ENCODE measurements at places on chromosomes 11 and 22.

GRCh38 chr22:48754611-48755058 is 1073.0 kb downstream of the BRD1 start:
- no peak for DNase-seq

GRCh38 chr22:20590477-20591294 is 83.3 kb downstream of the MED15 start:
- no peak for DNase-seq

GRCh38 chr11:8913961-8914660 is 3.1 kb downstream of the AKIP1 start:
- no peak for DNase-seq

DNA sequence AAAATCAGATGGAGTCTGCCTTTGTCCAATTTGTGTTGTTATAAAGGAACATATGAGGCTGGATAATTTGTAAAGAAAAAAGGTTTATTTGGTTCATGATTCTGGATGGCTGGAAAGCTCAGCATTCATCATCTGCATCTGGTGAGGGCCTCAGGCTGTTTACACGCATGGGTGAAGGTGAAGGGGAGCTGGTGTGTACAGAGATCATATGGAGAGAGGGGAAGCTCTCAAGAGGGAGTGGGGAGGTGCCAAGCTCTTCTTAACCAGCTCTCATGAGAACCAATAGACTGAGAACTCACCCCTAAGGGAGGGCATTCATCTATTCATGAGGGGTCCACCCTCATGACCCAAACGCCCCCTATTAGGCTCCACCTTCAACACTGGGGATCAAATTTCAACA is 40.0 kb downstream of the NEU3 start:
- no peak for DNase-seq

- no peak for DNase-seq
Measured at GRCh38 chr22:23533771-23534191, 46.3 kb downstream of the IGLL1 start.

DNA sequence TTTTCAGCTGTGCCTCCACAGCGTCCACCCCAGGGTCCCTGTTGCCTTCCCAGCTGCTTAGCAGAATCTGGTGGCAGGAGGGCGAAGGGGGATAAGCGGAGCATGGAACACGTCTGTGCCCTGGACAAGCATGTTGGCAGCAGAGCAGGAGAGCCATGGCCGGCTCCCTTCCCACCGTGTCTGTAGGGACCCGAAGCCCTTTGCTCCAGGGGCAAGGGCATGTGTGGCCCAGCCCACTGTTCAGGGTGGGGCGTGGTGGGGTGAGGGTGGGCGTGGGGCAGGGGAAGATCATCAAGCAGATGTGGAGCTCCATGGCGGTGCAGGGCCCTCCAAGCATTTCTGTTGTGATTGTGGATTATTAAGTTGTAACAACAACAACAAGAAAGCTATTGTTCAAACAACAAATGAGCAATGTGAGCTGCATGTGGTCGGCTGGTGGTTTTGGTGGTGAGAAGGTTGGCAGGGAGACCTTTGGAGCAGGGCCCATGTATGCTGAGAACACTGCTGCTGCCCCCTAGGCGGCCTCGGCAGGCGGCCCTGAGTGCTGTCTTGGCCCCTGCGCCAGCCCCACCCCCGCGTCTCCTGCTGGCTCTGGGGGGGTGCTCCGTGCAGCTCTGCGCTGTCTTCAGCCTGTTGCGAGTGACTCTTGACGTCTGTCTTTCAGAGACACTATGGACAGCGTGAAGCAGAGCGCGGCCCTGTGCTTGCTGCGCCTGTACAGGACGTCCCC is 50.9 kb downstream of the AP2A2 start:
- no peak for DNase-seq

DNA sequence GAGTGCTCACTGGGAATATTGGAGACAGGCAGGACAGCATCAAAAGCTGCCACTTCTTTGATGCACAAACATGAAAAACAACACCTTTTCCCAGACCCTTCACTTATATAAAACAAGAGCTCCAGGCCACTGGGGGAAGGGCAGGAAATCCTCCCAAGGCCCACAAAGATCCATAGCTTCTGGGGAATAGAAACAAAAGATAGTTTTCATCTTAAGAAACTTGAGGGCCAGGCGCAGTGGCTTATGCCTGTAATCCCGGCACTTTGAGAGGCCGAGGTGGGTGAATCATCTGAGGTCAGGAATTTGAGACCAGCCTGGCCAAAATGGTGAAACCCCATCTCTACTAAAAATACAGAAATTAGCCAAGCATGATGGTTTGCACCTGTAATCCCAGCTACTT is 15.3 kb downstream of the RTL6 start:
- DNase-seq = no peak

DNA sequence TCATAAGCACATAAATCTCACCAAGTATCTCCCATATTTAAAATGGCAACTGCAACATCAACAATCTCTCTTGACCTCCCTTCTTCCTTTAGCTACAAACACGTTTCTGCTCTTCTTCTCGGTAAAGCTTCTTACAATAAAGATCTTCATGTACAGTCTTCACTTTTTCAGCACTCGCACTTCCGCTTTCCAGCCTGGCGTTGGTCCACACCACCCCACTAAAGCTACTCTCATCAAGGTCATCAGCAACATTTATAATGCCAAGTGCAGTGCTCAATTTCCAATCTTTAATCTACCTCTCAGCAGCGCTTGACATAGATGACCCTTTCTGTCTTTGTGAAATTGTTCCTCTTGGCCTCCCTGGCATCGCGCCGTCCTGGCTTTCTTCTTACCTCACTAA is 33.6 kb downstream of the NTM start:
- DNase-seq = no peak

Measured in SK-N-MC (cell line).